NCI-H1105 treated with DMSO at 0.1 percent for 48 hours (cell line): ENCODE measurements at places on chromosomes 3 and 15.

GRCh38 chr3:189041482-189042090 lies 130.2 kb upstream of the TPRG1 start:
- DNase-seq = peak; percentile 74

GRCh38 chr15:43943511-43943910 lies 116.7 kb downstream of the WDR76 start:
- DNase-seq = no peak

DNA sequence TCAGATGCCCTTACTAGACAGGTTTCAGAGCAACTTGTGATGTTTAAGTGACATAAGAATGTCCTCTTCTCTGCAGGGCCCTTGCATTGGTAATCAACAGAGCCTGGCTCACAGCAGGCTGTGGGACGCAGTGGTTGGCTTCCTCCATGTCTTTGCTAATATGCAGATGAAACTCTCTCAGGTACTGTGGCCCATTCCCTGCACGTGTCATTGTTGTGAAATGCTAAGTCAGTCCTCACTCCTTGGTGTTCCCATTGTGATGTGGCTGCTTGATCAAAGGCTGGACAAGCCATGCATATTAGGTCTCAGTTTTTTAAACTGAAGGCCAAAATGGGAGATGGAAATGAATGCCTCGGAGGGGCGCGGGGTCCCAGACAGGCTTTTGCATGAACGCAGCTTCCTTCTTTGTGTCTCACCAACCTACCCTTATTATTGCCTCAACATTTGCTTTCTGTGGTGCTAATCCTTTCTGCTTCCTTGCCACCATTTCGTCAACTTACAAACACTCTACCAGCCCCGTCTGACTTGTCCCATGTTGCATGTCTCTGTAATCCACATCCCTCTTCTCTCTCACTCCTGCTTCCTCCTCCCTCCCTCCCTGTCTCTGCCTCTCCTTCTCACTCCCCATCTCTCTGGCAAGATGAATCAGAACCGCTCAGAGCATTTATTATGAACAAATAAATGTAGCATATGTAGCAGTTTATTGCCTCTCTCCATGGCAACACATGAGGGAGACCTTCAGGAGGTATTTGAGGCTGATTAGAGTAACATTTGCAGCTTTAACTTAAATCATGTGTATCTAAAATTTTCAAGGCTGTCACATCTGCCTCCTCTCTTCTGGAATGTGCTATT lies 133.2 kb upstream of the CHRM5 start:
- no peak for DNase-seq

GRCh38 chr15:95327661-95328060 lies 1002.8 kb upstream of the NR2F2 start:
- DNase-seq = no peak

DNA sequence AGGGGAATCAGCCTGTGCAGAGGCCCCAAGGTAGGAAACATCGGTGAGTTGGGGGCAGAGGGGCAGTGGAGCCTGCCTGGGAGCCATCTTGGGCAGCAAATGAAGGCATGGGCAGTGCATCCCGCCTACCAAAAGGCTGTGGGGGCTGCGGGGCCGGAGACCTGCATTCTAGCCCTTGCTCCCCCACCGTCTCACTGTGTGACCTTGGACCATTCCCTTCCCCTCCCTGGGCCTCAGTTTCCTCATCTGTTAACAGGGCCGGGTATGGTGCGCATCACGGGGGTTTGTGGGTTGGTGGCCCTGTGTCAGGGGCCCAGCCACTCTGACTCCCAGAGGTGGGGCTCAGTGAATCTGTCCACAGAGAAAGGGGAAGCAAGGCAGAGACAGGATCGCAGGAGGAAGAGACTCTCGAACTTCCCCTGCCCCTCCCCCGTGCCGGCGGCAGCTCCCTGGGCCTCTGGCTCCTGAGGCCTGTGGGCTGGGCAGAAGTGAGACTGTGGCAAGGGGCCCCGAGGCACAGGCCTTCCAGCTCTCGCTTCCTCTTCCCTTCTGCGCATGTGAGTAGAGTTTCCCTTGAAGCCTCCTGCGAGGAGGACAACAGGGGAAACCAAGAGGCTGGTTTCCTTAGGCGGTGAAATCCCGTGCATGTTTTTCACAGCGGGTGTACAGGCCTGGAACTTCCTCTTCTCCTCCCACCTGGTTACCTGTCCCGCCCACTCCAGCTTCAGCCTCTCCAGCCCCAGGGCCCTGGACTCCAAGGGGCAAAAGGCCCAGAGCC lies 42.9 kb downstream of the IDH2 start:
- no peak for DNase-seq

DNA sequence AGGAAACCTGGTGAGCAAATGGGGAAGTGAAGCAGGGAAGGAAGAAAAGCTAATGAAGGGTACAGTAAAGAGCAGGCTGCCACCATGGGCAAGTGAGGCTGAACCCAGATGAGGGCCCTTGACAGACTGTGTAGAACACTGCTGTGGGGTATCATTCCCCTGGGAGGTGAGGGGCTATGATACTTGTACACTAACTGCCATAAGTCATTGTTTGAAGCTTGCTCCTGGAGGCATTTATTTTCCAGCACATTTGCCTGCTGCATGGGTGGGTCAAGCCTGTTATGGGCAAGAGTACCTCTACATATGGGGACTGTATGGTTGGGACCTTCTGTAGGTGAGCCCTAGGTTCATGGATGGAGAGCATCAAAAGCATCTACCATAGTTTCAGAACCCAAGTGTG lies 57.4 kb downstream of the POMGNT2 start:
- no peak for DNase-seq
